ENCODE measurements at places on chromosomes 6 and 20. TPM values are rescaled to one million over a fixed set of nuclear protein-coding genes. Genes with fewer than 3 reads are reported as not detected.

Gene ATG5
- total RNA-seq: 47.4 TPM

- peak; percentile 81 for DNase-seq
These were observed 20.1 kb downstream of the C6orf141 start for GRCh38 chr6:49570474-49571079.

DNA sequence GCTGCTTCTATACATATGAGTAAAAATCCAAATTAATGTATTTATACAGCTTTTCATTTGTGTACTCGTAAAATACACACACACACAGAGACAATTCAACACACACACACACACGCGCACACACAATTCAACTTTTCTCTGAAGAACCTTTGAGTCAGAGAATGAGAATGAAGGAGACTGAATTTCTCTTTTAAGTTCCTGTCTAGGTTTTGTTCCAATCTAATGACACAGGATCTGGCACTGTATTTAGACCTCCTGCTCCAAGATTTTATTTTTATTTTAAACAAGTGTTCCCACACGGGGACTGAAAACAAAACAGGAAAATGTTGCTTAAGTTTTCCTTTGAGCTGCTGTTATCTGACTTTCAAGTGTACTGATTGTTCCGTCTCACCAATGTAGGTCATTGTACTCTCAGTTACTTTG lies 250.8 kb downstream of the LAMA2 start:
- DNase-seq: peak; percentile 68

GRCh38 chr6:4802312-4802935 lies 26.2 kb downstream of the CDYL start:
- DNase-seq: no peak

Gene PSORS1C2
- not detected for total RNA-seq

- DNase-seq: peak; percentile 46
These were observed 87.7 kb downstream of the TMEM242 start for GRCh38 chr6:157235600-157236039.

Gene ZNF391
- 0.57 TPM for total RNA-seq

DNA sequence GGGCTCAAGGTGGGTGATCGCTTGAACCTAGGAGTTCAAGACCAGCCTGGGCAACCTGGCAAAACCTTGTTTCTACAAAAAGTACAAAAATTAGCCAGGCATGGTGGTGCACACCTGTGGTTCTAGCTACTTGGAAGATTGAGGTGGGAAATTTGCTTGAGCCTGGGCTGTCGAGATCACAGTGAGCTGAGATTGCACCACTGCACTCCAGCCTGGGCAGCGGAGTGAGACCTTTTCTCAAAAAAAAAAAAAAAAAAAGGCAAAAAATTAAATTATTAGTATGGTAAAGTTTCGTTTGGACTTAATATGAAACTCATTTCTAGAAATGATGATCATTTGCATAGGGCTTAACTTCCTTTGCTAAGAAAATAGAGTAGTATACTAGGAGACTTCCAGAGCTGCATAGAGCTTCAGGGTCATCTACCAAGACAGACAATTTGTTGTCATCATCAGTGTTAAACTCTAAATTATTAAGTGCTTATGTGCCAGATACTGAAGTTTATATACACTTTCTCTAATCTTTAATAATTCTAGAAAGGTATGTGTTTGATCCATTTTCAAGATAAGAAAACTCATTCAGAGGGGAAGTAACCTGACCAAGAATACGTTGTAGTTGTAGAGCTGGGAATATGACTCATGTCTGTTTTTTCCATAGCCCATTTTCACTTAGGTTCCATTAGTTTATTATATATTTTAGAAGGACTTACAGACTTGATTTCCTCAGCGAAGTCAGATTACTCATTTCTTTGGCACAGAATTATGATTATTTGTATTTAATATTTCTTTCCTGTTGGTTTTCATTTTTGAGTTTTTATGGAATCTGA lies 84.5 kb downstream of the SLC16A10 start:
- no peak for DNase-seq

- peak; percentile 26 for DNase-seq
These were observed 1370.3 kb upstream of the CITED2 start for GRCh38 chr6:140744659-140745320.

DNA sequence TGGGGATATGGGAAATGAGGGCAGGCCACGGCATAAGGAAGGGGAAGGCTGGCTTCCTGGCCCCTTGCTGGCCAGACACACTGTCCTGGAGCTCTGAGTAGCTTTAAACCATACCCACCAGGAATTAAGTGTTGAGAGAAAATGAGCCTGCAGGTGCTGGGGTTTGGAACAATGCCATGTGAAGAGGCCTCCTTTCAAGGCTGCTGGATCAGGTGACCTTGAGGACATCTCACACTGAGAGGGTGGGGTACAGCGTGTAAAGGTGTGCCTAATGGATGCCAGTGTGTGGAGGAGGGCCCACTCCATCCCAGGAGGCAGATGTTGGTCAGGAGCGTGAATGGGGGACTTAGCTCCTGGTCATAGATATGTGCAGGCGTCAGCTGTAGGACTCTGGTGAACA lies 74.8 kb upstream of the MLN start:
- no peak for DNase-seq

- no peak for DNase-seq
These were observed 12.6 kb downstream of the DUSP22 start for GRCh38 chr6:304833-305370.

Gene RIMS4
- total RNA-seq: not detected

DNA sequence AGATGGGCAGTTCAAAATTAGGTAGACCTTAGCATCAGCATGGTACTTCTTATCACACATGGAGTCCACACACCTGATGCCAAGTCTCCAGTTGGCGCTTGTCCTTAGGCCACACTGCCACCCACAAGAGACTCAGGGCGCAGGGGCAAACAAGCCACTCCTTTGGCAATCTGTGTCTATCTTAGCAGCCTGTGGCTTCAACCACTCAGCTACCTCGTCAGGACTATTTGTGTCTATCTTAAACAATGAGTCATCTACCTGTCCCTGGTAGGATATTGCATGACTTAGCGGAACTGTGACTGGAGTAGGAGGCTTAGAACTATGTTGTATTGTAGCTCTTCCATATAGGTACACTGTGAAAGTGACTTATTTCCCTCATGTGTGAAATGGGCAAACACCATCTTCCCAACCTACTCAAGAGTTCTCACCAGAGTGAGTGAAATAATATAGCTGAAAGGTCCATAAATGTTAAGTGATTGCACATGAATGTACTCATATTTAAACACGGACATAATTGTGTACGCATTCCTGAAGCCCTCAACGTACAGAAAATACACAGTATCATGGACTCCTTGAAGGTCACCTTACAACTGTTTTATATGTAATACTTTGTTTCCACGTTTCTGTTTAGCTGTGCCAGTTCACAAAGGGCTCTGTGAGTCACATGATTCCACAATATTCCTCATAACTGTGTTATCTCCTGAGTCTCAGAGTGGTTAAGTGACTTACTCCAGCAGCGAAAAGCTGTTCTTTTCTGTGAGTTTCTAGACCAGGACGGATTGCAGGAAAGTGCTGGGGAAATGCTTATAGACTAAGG lies 1.6 kb downstream of the TRIM27 start:
- peak; percentile 21 for DNase-seq

- no peak for DNase-seq
These were observed 6.5 kb upstream of the ZNF343 start for GRCh38 chr20:2515203-2515602.

Gene GINS1
- 31.1 TPM for total RNA-seq

GRCh38 chr6:20542927-20543602 lies 8.8 kb downstream of the CDKAL1 start:
- peak; percentile 73 for DNase-seq

GRCh38 chr6:116596815-116597214 lies 19.5 kb upstream of the RSPH4A start:
- DNase-seq: peak; percentile 23

Gene BHLHE23
- total RNA-seq: not detected

Gene HNF4A
- not detected for total RNA-seq

- no peak for DNase-seq
These were observed 62.0 kb upstream of the HIVEP1 start for GRCh38 chr6:11950109-11950508.

Gene MMS22L
- 26.2 TPM for total RNA-seq

- DNase-seq: peak; percentile 86
These were observed 283.9 kb upstream of the SUPT3H start for GRCh38 chr6:45661661-45662060.

DNA sequence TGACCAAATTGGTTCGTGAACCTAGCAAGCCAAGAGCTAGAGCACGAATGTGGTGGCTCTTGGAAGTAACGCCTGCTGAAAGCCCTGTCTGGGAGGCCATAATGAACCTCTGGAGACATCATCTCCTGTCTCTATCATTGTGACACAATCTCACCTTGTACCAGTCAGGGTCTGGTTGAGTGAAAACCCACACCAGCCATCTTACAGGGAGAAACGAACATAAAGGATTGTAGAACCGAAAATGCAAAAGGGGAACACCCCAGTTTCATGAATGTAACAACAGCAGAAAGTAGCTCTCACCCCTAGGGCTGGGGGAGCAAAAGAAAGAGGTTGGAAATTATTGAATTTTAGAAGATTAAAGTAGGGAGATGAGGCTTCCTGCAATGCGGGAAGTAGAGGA lies 50.9 kb upstream of the TAB2 start:
- DNase-seq: no peak

Gene OPRL1
- 1.2 TPM for total RNA-seq

DNA sequence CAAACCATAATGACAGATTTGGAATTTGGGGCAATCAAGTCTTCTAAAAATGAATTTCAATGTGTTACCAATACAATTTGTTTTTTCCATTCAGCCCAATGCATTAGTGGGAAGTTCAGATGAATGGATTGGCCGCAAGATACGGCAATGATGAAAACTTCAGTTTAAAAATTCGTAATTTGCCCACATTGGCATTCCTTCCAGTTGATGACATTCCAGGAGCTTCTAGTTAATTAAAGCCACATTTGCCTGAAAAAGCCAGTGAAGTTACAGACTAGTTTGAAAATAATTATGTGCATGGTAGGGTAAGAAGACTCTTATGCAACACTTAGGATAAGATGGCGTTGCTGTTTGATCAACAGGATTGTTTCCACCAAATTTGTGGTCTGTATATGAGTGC lies 46.2 kb downstream of the NHLRC1 start:
- DNase-seq: no peak

DNA sequence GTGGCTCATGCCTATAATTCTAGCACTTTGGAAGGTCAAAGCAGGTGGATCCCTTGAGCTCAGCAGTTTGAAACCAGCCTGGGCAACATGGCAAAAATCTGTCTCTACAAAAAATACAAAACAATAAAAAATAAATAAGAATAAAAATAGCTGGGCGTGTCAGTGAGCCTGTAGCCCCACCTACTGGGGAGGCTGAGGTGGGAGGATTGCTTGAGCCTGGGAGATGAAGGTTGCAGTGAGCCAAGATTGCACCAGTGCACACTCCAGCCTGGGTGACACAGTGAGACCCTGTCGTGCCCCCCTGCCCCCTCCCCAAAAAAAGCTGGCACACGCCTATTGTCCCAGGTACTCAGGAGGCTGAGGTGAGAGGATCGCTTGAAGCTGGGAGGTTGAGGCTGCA lies 35.1 kb upstream of the SRPK1 start:
- no peak for DNase-seq

- DNase-seq: no peak
These were observed 181.3 kb downstream of the KIF6 start for GRCh38 chr6:39543950-39544349.

Gene COL12A1
- total RNA-seq: 31.5 TPM

GRCh38 chr20:18380908-18381529 lies 85.8 kb downstream of the DZANK1 start:
- no peak for DNase-seq

- DNase-seq: no peak
These were observed 931.5 kb upstream of the EPHA7 start for GRCh38 chr6:94350833-94351232.

Gene NFKBIL1
- total RNA-seq: 21.2 TPM

DNA sequence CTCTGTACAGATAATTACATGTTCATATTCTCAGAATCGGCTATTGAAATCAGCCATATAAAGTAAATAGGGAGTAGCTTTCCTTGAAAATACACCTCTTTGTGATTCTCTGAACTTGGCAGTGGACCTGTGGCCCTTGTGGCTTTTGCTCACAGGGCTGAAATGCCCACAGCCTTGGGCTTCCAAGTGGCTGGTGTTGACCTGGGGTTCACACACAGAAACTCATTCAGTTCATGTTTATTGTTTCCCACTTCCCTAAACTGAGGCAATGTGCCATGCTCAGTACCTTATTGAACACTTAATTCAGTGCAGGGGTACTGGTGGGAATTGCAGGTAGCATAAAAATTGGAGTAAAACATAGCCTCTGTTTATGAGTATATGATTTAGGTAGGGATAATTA lies 19.1 kb upstream of the TULP4 start:
- DNase-seq: no peak

Gene LST1
- total RNA-seq: not detected

DNA sequence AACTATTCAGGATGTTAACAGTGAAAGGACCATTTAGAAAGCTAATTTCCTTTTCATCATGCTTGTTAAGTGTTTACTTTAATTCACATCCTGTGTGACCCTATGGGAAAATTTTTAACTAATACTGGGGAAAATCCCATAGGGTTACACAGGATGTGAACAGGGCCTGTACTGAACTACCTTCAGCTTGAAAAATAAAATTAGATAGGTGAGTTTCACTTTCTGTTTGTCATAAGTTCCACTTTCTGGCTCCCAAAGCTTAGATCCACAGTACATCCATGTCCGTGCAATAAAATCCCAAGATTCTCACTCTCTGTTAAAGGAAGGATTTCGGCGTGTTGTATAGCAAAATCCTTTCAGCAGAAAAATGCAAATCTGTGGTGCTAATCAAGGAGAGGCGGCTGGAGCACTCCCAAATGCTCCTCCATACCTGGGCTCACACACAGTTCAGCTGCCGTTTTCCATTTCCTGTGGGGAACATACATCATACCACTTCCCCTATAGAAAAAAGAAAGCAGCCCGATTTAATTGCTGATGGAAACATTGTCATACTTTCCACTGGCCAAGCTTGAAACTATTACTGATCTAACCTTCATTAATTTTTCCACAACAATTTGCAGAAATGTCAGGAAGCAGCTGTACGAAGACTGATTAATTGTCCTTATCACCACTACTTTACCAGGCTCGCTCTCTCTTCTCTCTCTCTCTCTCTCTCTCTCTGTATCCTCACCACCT lies 125.2 kb downstream of the HIVEP2 start:
- peak; percentile 49 for DNase-seq

GRCh38 chr20:15848126-15848525 lies 725.1 kb downstream of the KIF16B start:
- no peak for DNase-seq

Gene ANKRD66
- total RNA-seq: not detected

DNA sequence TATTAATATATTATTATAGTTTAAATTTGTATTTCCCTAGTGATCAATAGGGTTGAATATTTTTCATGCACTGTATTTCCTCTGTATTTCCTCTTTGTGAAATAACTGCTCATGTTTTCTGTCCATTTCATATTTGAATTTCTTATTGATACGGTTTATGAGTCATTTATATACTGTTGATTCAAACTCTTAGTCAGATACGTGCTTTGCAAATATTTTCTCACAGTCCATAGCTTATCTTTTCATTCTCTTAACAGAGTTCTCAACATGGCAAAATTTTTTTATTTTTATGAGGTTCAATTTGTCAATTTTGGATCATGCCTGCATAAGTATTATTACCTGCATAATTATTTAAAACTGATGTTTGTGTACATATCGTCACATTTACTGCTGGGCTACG lies 329.6 kb downstream of the HAO1 start:
- DNase-seq: no peak

Gene PBOV1
- not detected for total RNA-seq

GRCh38 chr6:97697456-97697855 lies 414.4 kb upstream of the MMS22L start:
- peak; percentile 70 for DNase-seq

Data from LHCN-M2 (cell line).